ENCODE measurements at places on chromosomes 16 and 17. TPM values are rescaled to one million over a fixed set of nuclear protein-coding genes. Genes with fewer than 3 reads are reported as not detected.

The ARRB2 gene
- total RNA-seq: 8.9 TPM

The ST6GALNAC2 gene
- total RNA-seq: not detected

The TBX21 gene
- total RNA-seq: not detected

The DHX58 gene
- 24.3 TPM for total RNA-seq

The NOTUM gene
- total RNA-seq: 0.09 TPM

The NAA60 gene
- total RNA-seq: 13.0 TPM

The RUNDC1 gene
- 12.1 TPM for total RNA-seq

The ADAD2 gene
- not detected for total RNA-seq

The NPIPA8 gene
- total RNA-seq: not detected

The MNT gene
- 17.7 TPM for total RNA-seq

Measured in fibroblast of the aortic adventitia (primary cell).